Activated CD4-positive, alpha-beta T cell treated with anti-CD3 and anti-CD28 coated beads for 36 hours (primary cell): ENCODE measurements at places on chromosomes 7 and 10.

- DNase-seq = no peak
These were observed 53.3 kb downstream of the TCERG1L start for GRCh38 chr10:131258256-131258655.

DNA sequence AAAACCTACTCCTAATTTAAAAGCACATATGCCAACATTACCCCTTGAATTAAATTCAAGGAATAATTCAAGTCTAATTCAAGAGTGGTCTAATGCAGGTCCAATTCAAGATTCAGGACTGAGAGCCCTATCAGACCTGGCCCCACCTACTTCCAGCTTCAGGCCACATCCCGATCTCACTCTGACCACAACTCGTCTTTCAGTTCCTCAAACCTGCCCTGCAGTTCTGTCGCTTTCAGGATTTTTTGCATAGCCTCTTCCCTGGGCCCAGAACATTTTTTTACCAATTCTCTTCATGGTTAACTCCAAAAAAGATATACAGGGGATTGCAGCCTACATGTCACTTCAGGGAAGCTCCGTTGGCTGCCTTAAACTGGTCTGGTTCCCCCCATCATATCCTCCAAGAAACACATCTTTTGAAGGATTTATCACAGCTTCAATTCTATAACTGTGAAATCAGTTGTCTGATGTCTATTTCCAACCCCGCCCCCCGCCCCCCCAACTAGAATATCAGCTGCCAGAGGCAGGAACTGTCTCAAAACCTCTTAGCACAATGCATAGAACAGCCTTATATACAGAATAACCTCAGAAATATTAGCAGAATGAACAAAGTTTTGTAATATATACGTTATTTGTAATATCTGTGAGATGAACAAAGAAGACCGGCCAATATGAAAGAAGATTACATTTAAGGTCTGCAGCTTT, 20.8 kb downstream of the CCDC6 start:
- DNase-seq = peak; percentile 26

- DNase-seq = no peak
These were observed 486.8 kb downstream of the SUGCT start for GRCh38 chr7:40621592-40621998.

DNA sequence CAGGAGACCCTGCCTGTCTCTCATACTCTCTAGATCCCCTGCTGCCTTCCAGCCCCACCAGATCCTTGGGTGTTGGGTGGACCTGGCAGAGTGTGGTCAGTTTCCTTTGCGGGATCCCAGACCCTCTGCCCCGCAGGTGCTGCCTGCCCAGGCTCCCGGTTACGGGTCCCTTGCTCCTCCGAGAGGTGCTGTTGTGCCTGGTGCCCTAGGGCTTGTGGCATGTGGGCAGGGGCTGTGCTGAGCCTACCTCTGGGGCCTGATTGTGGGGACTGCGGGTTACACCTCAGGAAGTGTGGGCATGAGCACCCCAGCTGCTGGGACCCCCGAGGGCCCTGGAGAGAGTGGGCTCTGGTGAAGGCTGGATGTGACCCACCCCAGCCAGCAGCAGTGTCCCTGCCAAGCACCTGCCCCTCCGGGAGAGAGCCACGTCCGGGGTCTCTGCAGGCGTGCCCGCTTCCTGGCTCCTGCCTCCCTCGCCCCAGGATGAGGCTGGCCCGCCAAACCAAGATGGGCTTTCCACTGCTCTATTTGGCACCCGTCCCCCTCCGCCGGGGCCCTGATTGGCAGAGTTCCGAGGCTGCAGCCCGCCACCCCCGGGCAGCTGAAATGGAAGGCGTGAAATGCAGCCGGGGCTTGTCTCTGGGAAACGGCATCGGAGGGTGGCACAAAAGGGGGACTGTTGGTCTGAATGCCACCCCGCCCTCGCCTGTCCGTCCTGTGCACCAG, 17.0 kb downstream of the CLIP2 start:
- DNase-seq = peak; percentile 16
